ENCODE measurements at places on chromosomes 2 and 18. TPM values are rescaled to one million over a fixed set of nuclear protein-coding genes. Genes with fewer than 3 reads are reported as not detected.

AQP12B gene
- total RNA-seq, result not detected

NPPC gene
- total RNA-seq, result not detected

C2orf74 gene
- 1.3 TPM for total RNA-seq

SLC38A11 gene
- not detected for total RNA-seq

CPO gene
- total RNA-seq, result 0.19 TPM

NYAP2 gene
- total RNA-seq, result not detected

IL1B gene
- total RNA-seq, result 0.33 TPM

THOC1 gene
- 35.7 TPM for total RNA-seq

TSPYL6 gene
- 0.10 TPM for total RNA-seq

CCDC68 gene
- 1.6 TPM for total RNA-seq

C2orf69 gene
- total RNA-seq, result 12.1 TPM
